ENCODE measurements at places on chromosomes 12 and 14.

DNA sequence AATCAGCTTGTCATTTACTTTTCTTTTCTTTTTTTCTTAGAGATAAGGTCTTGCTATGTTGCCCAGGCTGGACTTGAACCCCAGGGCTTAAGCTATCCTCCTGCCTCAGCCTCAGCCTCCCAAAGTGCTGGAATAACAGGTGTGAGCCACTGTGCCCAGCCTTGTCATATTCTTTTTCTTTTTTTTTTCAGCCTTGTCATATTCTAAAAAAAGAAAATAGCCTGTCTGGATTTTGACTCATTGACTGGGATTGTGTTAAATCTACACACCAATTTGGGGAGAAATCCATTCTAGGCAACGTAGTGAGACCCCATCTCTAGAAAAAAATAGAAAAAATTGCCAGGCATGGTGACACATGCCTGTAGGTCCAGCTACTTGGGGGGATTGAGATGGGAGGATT is 24.1 kb downstream of the ATP5MC2 start:
- DNase-seq: no peak
- no peaks in the 10 kb centered on the region for H3K27me3 ChIP-seq
- H3K4me3 ChIP-seq: no peak overlapping the region
- no peaks in the 10 kb centered on the region for H3K4me1 ChIP-seq
- H3K36me3 ChIP-seq: no peaks in the 10 kb centered on the region
- no peak overlapping the region for H3K27ac ChIP-seq

- H3K4me1 ChIP-seq: no peaks in the 10 kb centered on the region
- H3K27ac ChIP-seq: no peak overlapping the region
- H3K27me3 ChIP-seq: no peaks in the 10 kb centered on the region
- H3K4me3 ChIP-seq: no peak overlapping the region
These were observed 129.8 kb upstream of the KRR1 start for GRCh38 chr12:75641031-75641780.

DNA sequence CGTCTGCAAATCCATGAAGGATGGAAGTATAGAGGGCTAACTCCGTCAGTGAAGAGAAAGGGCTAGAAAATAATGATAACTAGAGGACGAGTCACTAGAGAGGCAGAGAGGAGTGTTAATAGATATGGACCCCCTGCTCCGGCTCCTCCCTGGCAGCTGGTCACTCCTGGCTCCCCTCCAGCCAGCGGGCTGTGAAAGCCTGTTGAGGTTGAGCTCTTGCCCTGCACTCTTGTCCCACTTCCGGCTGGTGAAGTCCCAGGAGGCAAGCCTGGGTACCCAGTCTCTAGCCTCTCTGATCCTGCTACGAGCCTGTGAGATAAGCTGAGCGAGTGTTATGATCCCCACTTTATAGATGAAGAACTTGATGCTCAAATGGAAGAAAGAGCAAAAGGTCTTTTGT is 90.3 kb downstream of the RFX4 start:
- no peak for DNase-seq
- H3K36me3 ChIP-seq: no peaks in the 10 kb centered on the region
- no peaks in the 10 kb centered on the region for H3K4me1 ChIP-seq
- H3K4me3 ChIP-seq: no peak overlapping the region
- no peaks in the 10 kb centered on the region for H3K27me3 ChIP-seq

GRCh38 chr14:42961509-42961908 is 1354.8 kb downstream of the LRFN5 start:
- no peak overlapping the region for H3K4me3 ChIP-seq
- no peaks in the 10 kb centered on the region for H3K27me3 ChIP-seq
- no peak for DNase-seq
- H3K4me1 ChIP-seq: no peaks in the 10 kb centered on the region

DNA sequence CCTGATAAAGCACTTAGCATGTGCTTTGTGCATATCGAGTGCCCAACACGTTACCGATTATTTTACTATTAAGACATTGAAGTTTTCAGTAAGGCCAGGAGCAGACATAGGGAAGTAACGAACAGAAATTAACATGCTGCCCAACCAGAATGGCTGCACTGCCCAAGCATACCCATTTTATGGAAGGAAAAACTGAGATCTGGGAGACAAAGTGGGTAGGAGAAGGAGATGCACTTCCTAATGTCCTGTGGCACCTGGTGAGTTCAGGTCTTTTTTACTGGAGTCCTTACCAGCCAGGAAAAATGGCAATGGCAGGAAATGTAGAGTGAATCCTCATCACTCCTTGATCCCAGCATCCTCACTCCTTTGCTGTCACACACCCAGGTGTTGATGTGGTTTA is 768.5 kb downstream of the MED13L start:
- no peaks in the 10 kb centered on the region for H3K4me1 ChIP-seq
- H3K4me3 ChIP-seq: no peak overlapping the region
- no peaks in the 10 kb centered on the region for H3K36me3 ChIP-seq
- H3K27me3 ChIP-seq: no peaks in the 10 kb centered on the region
- no peak for DNase-seq

DNA sequence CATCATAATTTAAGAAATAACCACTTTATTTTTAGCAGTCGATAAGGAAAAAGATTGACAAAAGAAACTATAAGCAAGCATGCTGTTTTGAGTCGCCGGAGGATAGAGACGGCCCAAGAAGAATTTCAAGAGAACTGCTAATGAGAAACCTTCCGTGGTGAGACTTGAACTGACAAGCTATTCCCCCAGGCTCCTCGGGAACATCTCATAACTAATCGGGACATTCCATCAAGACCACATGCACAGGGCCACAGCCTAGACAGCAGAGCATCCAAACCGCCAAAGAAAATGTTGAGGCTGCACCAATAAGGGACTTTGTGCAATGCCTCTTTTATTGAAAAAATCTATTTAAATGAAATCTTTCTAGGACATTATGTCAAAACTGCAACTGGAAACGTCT is 51.0 kb downstream of the YEATS4 start:
- no peak overlapping the region for H3K4me3 ChIP-seq
- DNase-seq: no peak
- H3K36me3 ChIP-seq: no peaks in the 10 kb centered on the region
- no peak overlapping the region for H3K27ac ChIP-seq
- H3K27me3 ChIP-seq: no peaks in the 10 kb centered on the region
- no peaks in the 10 kb centered on the region for H3K4me1 ChIP-seq

GRCh38 chr14:37615582-37616289 is 20.3 kb downstream of the TTC6 start:
- no peaks in the 10 kb centered on the region for H3K36me3 ChIP-seq
- H3K27ac ChIP-seq: no peak overlapping the region
- no peak overlapping the region for H3K4me3 ChIP-seq
- no peak for DNase-seq

GRCh38 chr14:85590784-85591183 is 60.8 kb downstream of the FLRT2 start:
- no peak overlapping the region for H3K4me3 ChIP-seq
- H3K27ac ChIP-seq: no peak overlapping the region
- peaks cover 12% of the 10 kb centered on the region for H3K36me3 ChIP-seq
- no peaks in the 10 kb centered on the region for H3K27me3 ChIP-seq

DNA sequence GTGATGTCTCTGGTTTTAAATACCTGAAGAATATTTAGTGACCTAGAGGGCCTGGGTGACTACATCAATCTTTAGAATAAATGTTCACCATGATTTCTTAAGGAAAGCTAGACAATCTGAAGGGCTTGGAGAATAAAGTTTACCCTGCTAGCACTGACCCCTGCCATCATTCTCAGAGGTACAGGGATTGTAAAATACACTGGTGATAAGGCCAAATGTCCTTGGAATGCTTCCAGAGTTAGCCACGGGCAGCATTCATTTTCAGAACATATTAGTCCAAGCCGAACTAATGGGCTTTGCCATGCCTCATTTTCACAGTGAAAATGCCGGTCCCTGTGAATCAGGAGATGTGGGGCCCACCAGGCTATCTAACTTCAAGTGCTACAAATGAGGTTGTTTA is 1381.7 kb upstream of the SEL1L start:
- H3K36me3 ChIP-seq: no peaks in the 10 kb centered on the region
- no peak overlapping the region for H3K4me3 ChIP-seq
- no peaks in the 10 kb centered on the region for H3K27me3 ChIP-seq

DNA sequence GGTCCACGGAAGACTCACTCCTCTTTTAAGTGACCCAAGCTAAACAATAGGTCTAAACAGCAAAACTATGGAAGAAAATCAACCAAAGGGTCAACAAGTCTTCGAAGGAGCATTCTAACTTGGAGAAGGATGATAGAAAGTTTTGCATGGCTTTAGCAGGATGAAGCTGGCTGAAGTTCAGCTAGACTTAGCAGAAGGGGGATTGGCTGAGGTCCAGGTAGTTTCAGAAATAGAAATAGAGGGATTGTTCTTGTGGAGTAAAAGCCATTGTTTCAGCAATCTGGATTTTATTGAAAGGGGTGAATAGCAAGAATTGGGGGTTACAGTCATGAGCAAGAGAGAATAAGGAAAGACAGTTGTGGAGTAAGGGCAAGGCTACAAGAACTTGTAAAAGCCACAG is 84.7 kb upstream of the TSPAN8 start:
- no peak for DNase-seq
- no peak overlapping the region for H3K27ac ChIP-seq
- no peak overlapping the region for H3K4me3 ChIP-seq
- H3K27me3 ChIP-seq: no peaks in the 10 kb centered on the region

- no peak overlapping the region for H3K4me3 ChIP-seq
- no peaks in the 10 kb centered on the region for H3K27me3 ChIP-seq
- DNase-seq: no peak
- peak overlapping the region; percentile 47 for H3K27ac ChIP-seq
- H3K36me3 ChIP-seq: no peaks in the 10 kb centered on the region
These were observed 5.1 kb upstream of the CNIH1 start for GRCh38 chr14:54446161-54446693.

GRCh38 chr14:91586410-91586809 is 76.3 kb upstream of the PPP4R3A start:
- no peaks in the 10 kb centered on the region for H3K4me1 ChIP-seq
- no peak for DNase-seq
- H3K27ac ChIP-seq: no peak overlapping the region
- no peaks in the 10 kb centered on the region for H3K27me3 ChIP-seq

GRCh38 chr12:129635021-129635685 is 268.7 kb downstream of the TMEM132D start:
- no peak overlapping the region for H3K27ac ChIP-seq
- H3K27me3 ChIP-seq: no peaks in the 10 kb centered on the region
- no peaks in the 10 kb centered on the region for H3K36me3 ChIP-seq
- no peak for DNase-seq
- no peak overlapping the region for H3K4me3 ChIP-seq

GRCh38 chr12:60684988-60685655 is 1089.3 kb downstream of the SLC16A7 start:
- DNase-seq: no peak
- H3K27me3 ChIP-seq: no peaks in the 10 kb centered on the region
- H3K27ac ChIP-seq: no peak overlapping the region
- no peaks in the 10 kb centered on the region for H3K4me1 ChIP-seq
- H3K4me3 ChIP-seq: no peak overlapping the region
- no peaks in the 10 kb centered on the region for H3K36me3 ChIP-seq

DNA sequence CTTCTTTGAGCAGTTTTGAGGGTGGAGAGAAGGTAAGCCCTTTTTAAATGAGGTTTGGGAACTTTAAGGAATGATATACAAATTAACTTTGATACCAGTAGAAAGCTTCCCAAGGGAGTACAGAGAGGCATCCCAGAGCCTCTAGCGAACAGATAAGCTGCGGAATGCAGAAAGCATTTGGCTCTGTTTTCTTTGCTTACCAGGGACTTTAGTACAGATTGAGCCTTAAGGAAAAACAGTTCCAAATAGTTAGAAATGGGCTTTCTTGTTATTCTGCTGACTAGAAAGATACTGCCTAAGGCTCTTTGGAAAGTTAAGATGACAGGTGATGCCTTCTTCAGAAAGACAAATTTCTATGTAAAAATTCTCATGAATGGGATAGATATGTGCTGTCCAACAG is 261.7 kb upstream of the FOXN3 start:
- H3K4me1 ChIP-seq: no peaks in the 10 kb centered on the region
- no peaks in the 10 kb centered on the region for H3K27me3 ChIP-seq
- no peak for DNase-seq
- H3K36me3 ChIP-seq: no peaks in the 10 kb centered on the region

DNA sequence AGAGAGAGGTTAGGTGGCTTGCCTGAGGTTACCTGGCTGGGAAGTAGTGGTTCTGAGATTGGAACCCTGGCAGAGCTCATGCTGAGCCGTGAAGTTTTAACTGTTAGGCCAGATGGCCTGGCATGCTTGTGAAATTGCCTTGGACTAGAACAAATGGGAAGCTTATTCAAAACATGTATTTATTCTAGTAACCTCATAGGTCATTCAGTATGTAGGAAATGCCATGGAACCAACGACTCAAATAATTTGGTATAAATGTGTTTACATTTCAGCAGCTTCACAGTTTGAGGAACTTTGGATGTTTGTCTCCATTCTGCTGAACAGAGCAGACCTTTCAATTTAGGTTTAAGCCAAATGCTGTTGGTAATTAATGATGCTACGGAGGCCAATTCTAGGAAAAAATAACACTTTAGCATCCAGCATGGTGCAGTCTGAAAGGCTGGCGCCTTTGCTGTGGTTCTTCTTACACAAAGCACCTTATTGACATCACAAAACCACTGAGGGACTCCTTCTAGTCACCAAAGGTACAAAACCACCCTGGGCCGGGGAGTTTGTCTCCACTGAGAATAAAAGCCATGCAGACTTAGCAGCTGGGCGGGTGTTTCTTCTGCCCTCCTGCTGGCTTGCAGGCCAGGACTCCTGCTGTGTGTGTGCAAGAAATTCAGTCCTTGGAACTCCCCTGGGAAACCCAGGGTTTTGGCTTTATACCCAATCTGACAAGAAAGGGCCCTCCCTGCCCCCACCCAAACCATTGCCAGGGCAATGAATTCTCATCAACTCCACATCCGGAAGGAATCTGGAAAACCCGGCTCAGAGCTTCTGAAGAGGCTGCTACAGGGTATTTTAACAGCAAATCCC is 64.2 kb downstream of the ELK3 start:
- H3K4me3 ChIP-seq: no peak overlapping the region
- H3K27me3 ChIP-seq: no peaks in the 10 kb centered on the region
- H3K36me3 ChIP-seq: peaks cover 34% of the 10 kb centered on the region
- no peak overlapping the region for H3K27ac ChIP-seq

GRCh38 chr14:37142835-37143401 is 29.5 kb downstream of the SLC25A21 start:
- H3K27me3 ChIP-seq: no peaks in the 10 kb centered on the region
- DNase-seq: peak; percentile 6
- no peak overlapping the region for H3K27ac ChIP-seq
- no peaks in the 10 kb centered on the region for H3K4me1 ChIP-seq

DNA sequence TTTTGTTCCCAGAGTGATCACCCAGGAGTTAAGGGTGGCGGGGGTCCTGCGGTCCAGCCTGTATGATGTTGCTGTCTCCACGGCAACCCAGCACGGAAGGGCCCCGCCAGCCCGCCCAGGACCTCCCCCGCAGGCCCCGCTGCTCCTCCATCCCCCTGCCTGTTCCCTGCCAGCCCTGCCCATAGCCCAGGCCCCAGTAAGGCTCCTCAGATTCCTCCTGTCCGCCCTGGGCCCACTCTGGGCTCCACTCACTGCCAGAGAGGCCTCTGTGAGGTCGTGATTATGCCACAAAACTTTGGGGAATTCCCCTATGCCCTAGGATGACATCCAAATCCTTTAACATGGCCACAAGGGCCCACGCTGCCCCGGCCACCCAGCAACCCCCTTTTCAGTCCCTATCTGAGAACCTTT is 20.8 kb downstream of the HSP90AA1 start:
- no peak overlapping the region for H3K27ac ChIP-seq
- no peak for DNase-seq
- no peaks in the 10 kb centered on the region for H3K27me3 ChIP-seq
- H3K4me3 ChIP-seq: no peak overlapping the region
- no peaks in the 10 kb centered on the region for H3K4me1 ChIP-seq

GRCh38 chr14:36658123-36659009 is 3.3 kb upstream of the PAX9 start:
- DNase-seq: no peak
- peak overlapping the region; percentile 25 for H3K4me3 ChIP-seq
- peaks cover 98% of the 10 kb centered on the region for H3K27me3 ChIP-seq
- H3K36me3 ChIP-seq: no peaks in the 10 kb centered on the region

GRCh38 chr12:60119327-60119726 is 523.5 kb downstream of the SLC16A7 start:
- H3K36me3 ChIP-seq: no peaks in the 10 kb centered on the region
- no peaks in the 10 kb centered on the region for H3K4me1 ChIP-seq
- no peaks in the 10 kb centered on the region for H3K27me3 ChIP-seq
- no peak overlapping the region for H3K27ac ChIP-seq
- no peak for DNase-seq

All from tibial nerve (tissue), 4 donors.